ENCODE measurements at places on chromosomes 4 and X. TPM values are rescaled to one million over a fixed set of nuclear protein-coding genes. Genes with fewer than 3 reads are reported as not detected.

The POF1B gene
- total RNA-seq: 141 TPM

- DNase-seq: peak; percentile 18
Measured at GRCh38 chr4:3317011-3317655, 24.3 kb downstream of the RGS12 start.

DNA sequence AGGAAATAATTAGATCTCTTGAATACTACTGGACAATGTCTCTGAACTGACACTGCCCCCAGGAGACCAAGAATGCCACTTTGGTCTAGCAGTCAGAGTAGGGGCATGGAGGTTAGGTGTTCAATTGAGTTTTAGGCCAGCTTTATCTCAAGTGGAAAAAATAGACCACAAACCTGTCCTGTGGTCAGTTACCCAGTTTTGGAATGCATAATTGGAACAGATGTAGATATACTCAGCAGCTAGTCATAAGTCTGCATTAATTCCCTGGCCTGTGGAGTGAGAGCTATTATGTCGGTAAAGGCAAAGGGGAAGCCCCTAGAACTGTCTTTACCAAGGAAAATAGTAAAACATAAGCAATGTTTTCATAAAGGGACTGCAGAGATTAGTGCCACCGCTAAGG is 587.7 kb downstream of the GLUD2 start:
- DNase-seq: no peak

The RRAGB gene
- total RNA-seq: 11.3 TPM

DNA sequence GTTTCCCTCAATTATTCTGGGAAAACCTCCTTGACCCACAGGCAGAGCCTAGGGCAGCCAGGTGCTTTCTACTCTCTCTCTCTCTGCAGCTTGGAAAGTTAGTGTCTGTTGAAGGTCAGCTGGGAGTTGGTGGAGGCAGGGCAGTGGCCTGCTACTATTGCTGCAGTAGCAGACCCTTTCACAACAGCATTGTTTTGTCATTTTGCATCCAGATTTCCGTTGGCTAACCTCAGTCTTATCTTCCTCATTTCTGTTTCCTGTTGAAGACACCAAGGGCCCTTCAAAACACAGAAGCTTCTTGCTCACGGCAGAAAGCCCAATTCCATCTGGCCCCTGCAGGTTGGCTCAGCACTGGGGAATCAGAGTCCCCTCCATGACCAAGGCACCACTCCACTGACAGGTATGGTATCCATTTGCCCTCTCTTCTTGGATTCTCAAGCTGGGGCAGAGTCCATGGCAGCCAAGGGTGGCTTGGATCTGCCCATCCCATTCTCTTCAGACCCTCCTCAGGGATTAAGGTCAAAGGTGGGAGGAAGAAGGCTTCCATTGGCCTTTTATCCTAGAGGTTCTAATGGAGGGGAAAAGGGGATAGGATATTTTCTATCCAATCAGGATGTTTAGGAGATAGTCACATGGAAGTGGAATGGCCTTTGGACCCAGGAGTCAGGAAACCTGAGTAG is 24.6 kb downstream of the VSIG4 start:
- no peak for DNase-seq

The GPM6B gene
- 1.3 TPM for total RNA-seq

The MAGEB1 gene
- total RNA-seq: not detected

DNA sequence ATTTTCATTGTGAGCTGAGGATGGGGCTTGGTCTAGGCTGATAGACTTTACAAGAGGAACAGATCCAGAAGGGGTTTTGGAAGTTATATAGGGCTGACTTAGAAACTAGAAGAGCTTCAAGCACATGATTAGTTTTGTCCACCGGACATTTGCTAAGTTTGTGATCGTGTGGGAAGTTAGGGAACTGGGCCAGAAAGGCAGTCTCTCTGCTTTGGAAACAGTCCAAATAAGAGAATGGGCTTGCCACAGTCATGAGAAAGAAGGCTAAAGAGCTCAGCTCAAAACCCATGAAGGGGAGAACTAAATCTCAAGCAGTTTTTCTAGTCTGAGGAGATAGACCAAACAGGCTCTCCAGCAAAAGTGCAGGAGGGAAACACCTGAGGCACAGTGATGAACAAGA is 67.8 kb downstream of the ZNF674 start:
- no peak for DNase-seq

DNA sequence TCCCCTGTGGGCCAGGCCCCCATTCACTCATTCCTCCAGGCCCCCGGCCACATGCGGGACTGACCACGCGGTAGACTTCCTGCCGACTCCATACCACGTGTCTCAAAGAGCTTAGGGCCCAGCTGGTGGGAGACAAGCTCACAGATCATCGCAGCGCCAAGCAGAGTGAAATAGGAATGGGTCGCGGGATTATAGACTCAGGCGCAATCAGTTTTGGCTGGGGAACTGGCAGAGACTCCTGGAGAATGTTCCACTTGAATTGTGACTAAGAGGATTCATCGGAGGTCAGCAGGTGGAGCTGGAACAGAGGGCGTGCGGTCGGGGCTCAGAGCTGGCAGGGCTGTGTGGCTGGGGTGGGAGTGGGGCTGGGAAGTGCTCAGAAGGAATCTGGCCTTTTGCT is 15.6 kb downstream of the ATP2B3 start:
- DNase-seq: no peak

All from mucosa of descending colon (tissue), 3 donors.